ENCODE measurements at places on chromosomes 3 and 15.

- no peak for DNase-seq
Observed at GRCh38 chr3:4426782-4427344, 40.2 kb downstream of the SUMF1 start.

GRCh38 chr3:136817448-136817847 is 1.5 kb upstream of the SLC35G2 start:
- no peak for DNase-seq

GRCh38 chr3:141388823-141389621 is 20.7 kb downstream of the ZBTB38 start:
- no peak for DNase-seq

DNA sequence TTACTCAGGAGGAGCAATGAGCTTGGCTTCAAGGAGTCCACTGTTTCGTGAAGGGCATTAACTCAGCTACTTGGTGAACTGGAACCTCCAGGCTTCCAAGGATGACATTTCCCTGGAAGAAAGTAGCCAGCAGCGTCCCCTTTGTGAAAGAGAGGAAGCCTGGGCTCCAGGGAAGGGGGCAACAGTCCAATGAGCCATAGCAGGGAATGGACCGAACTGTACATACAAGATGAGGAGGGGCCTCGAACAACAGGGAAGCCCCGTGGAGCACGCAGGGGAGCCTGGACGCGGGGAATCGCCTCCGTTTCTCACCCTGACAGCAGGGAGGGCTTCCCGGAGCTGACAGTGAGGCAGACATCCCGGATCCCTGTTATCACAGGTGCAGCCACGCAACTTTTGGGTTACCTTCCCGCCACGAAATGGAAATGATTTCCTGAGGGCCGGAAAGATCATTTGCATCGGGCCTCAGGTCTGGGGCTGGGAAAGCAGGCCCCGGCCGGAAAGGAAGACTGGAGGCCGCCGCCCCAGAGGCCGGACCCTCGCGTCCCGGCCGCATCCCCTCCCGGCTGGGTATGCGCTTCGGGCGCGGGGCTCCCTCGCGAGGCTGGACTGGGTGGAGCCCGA is 475 bp upstream of the SPINT1 start:
- no peak for DNase-seq

DNA sequence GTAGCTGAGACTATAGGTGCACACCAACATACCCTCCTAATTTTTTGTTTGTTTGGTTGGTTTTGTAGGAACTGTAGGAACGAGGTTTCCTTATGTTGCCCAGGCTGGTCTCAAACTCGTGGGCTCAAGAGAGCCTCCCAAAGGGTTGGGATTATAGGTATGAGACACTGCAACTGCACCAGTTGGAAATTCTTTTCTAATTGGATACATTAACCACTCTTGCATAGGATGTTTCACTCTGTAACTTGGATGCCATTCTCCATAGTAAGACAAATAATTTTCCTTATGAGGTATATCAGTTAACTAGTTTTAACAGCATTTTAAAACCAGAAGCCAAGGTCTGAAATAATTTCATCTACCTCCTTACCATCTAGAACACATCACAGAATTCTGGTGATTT is 6.7 kb upstream of the ALCAM start:
- no peak for DNase-seq

GRCh38 chr3:12483872-12484197 is 445 bp upstream of the TSEN2 start:
- DNase-seq, result no peak

GRCh38 chr3:65322910-65323309 is 635.1 kb upstream of the ADAMTS9 start:
- DNase-seq, result no peak

GRCh38 chr15:63070681-63071129 is 28.2 kb downstream of the TPM1 start:
- DNase-seq, result no peak

DNA sequence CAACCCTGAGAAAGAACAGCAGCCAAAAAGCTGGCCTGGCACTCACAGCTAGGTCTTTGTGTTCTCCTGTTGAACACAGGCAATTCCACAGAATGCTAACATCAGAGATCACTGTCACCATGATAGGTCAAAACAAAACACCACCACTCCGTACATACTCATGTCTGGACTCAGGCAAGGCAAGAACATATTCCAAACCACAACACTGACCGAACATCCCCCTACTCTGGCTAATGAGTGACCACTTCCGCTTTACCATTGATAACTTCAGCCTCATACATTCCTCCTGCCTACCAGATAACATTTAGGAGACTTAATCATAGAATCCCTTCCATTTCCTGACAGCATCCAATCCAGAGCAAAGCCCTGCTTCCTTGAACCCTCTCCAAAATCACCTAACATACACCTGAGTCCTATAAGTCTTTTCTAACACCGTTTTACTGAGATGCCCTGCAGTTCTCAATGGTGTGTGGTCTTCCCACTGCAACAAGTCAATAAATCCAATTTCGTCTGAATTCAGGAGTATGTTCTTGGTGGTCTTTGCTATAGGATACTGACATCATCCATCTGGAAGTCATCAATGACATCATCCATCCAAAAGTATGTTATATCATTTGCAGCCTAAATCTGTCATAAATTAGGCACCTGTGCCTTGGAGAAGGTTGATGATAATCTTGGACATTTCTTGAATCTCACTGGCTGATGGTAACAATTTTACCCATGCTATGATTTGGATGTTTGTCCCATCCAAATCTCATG is 23.7 kb downstream of the RIOX2 start:
- no peak for DNase-seq

All from left forelimb (tissue), 1 donor.